ENCODE measurements at places on chromosomes 7 and 10. TPM values are rescaled to one million over a fixed set of nuclear protein-coding genes. Genes with fewer than 3 reads are reported as not detected.

DNA sequence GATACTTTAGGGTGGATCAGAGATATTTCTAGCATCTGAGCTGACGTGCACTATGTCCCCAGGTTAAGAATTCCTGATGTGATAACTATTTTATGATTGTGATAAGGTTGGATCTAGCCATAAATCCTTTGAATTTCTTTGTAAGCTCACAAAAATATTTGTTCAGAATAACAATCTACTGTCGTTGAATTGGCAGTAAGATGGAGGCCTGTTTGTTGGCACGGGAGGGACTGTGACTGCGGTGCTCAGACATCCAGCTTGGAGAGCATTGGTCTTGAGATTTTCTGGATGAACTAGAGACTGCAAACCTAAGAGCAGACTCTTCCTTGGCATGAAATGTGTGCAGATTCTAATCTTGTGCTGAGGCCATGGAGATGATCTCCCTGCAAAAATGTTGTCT is 131.1 kb downstream of the LRRC4 start:
- no peak for DNase-seq

DNA sequence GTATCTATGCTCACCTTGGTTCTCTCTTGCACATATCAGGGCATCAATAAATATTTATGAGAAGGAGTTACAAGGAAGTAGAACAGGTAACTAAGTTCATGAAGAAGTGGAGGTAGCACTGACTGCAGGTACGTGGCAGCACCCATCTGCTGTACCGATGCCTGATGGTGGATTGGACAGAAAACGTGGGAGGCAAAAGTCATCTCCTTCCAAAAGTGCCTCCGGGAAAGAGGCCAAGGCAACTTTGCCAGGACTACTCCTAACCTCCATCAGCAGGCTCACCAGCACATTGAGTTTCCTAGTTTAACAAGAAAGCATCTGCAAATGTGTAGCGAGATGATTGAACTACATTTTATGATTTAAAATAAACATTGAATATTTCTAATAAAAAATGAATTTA is 248.8 kb downstream of the ANKRD7 start:
- DNase-seq, result no peak

- DNase-seq, result peak; percentile 65
Observed at GRCh38 chr7:85186521-85187241, at the start of gene SEMA3D. Gene SEMA3D, minus strand, starts transcription at chr7:85187056. Its CDS starts 65,165 bp downstream, at chr7:85121891.

DNA sequence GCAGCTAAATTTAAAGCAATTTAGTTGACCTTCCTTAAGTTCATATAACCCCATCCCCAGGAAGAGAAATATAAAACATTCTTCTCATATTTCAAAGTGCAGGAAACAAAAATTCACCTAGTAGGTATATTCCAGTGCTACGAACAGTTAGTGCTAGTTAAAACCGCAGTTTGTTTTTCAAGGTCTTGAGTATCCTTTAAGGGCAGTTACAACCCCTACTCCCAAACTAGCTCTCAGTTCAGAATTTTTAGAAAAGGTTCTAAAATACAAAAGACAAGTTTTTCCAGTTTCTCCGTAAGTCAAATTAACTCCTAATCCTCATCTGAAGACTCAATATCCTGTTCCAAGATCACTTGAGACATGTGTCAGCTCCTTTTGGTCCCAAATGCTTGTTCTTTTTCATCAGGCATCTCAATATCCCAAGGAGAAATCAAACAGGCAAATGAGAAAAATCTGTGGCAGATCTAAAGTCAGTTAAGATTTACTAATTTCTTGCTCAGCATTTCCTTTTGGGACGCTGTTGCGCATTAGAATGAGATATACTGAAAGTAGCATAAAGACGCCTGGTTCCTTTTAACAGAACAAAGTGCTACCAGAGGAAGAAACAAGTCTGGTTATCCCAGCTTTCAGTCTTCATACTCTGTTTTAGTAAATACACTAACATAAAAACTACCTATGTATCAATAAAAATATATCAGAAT is 51.8 kb downstream of the ARHGAP12 start:
- no peak for DNase-seq

- DNase-seq, result peak; percentile 32
Observed at GRCh38 chr10:124221356-124222317, 128.2 kb upstream of the CHST15 start.

GRCh38 chr10:13224210-13224995 is 9.8 kb downstream of the UCMA start:
- DNase-seq, result no peak

GRCh38 chr7:41415471-41416207 is 287.3 kb downstream of the INHBA start:
- peak; percentile 75 for DNase-seq

ZNF503 gene
- 2.6 TPM for total RNA-seq

HSPB1 gene
- total RNA-seq, result 164 TPM

KCND2 gene
- under 0.01 TPM for total RNA-seq

Measured in bronchial epithelial cell (primary cell).